Aorta (tissue), 5 donors: ENCODE measurements at places on chromosomes 6 and 20.

DNA sequence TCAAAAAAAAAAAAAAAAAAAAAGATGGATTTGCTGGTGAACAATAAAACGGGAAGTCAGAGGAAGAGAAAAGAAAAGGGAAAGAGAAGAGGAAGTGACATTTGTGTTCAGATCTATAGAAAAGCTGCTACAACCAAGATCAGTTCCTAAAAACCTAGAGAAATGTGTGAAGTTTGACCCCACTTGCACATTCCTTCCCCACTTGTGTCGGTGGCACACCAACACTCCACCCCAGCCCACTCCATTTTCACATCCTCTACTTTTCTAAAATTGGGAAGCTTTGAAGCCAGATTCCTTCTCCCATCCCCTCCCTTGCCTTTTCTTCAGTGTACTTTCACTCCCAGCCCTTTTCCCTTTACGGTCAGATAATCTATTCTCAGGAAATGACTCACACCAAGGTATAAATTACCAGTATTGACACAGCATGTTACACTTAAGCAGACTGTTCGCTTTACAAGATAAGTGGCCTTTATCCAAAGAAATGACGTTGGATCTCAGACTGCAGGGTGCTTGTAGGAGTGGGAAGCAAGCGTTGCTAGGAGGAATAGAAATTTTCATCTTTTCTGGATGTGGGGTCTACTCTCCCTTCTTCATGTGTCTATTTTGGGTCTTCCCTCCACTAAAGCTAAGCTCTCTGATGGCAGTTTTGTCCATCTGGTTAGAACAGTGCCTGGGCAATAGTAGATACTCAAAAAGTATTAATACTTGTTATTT, 92.5 kb upstream of the ADGRF1 start:
- H3K4me1 ChIP-seq, result no peaks in the 10 kb centered on the region
- H3K4me3 ChIP-seq, result no peak overlapping the region
- no peaks in the 10 kb centered on the region for H3K27me3 ChIP-seq
- no peak for DNase-seq

- H3K27me3 ChIP-seq, result no peaks in the 10 kb centered on the region
- H3K4me3 ChIP-seq, result no peak overlapping the region
- DNase-seq, result no peak
- no peaks in the 10 kb centered on the region for H3K4me1 ChIP-seq
- no peak overlapping the region for H3K27ac ChIP-seq
- H3K36me3 ChIP-seq, result no peaks in the 10 kb centered on the region
Observed at GRCh38 chr6:137928286-137928685, 61.2 kb downstream of the TNFAIP3 start.

DNA sequence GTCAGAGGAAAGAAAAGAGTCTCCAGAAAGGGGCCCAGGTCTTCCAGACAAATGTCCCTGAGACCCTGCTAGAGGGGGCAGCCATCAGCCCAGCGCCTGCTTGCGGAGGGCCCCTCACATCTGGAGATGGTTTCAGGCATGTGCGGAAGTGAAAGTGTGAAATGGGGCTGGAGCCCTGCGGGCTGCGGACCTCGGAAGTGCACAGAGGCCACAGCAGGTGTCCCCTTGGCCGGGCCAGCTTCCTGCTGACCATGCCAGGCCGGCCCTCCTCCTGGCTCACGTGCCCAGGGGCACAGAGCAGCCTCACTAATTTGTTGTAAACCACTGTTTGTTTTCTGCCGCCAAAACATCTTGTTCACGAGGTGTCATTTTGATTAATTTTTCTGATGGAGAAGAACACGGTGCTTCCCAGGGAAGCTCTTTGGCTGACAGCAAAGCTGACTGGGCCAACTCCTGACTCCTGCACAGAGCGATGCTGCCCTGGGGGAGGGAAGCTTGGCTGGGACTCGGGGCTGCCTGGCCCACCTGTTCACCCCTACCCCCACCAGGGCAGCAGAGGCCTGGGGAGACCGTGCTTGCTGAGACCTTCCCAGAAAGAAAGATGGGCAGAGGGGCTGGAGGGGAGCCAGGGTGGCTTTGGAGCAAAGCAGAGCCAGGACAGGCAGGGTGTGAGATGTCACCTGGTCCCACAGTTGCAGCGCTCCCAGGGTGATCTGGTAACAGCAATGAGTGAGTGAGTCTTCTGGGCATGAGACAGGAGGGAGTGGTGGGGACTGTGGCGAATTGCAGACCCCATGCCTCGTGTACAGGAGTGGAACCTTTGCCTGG, 54.2 kb downstream of the BCAS4 start:
- no peak for DNase-seq
- H3K27me3 ChIP-seq, result no peaks in the 10 kb centered on the region
- H3K4me3 ChIP-seq, result no peak overlapping the region
- H3K36me3 ChIP-seq, result no peaks in the 10 kb centered on the region
- no peak overlapping the region for H3K27ac ChIP-seq

- no peak overlapping the region for H3K4me3 ChIP-seq
- H3K36me3 ChIP-seq, result no peaks in the 10 kb centered on the region
Observed at GRCh38 chr6:52049252-52050050, 38.0 kb downstream of the PKHD1 start.

DNA sequence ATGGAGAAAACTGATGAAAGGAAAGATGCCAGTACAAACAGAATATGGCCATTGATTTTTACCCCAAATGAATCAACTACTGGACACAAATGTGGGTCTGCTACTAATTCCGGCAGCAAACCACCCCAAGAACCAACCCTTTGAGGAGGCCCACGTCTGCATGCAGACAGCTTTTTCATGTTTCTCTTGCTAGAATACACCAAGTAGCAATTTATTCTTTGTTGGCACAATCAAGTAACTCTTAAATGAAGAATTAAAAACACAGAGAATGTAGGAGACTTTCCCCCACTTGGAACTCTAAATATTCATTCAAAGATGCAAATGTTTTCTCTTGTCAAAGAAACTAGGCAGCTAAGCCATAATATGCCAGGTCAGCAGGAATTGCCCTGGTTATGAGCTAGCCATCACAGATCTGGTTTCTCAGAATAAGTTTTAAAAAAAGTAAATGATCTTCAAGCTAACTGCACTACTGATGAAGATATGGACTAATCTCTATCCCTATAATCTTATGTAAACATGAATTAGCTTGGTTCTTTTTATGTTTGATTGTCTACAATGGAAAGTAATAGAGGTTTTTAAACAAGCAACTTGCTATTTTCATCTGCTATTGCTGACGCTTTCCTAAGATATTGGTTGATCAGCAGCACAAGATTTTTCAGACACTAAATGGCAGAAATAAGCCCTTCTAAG, 163.1 kb upstream of the THEMIS start:
- H3K27ac ChIP-seq, result no peak overlapping the region
- no peaks in the 10 kb centered on the region for H3K4me1 ChIP-seq
- no peak for DNase-seq

DNA sequence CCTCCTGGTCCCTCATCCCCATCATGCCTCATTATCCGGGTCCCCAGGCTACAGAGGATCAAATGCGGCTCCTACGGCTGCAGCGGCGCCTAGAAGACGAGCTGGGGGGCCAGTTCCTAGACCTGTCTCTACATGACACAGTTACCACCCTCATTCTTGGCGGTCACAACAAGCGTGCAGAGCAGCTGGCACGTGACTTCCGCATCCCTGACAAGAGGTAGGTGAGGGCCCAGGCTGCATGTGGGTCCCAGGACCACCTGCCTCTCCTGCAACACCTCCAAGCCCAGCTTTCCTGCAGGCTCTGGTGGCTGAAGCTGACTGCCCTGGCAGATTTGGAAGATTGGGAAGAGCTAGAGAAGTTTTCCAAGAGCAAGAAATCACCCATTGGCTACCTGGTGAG, 8.2 kb upstream of the PTPRA start:
- no peaks in the 10 kb centered on the region for H3K36me3 ChIP-seq
- H3K4me3 ChIP-seq, result no peak overlapping the region
- no peaks in the 10 kb centered on the region for H3K4me1 ChIP-seq
- H3K27me3 ChIP-seq, result no peaks in the 10 kb centered on the region

DNA sequence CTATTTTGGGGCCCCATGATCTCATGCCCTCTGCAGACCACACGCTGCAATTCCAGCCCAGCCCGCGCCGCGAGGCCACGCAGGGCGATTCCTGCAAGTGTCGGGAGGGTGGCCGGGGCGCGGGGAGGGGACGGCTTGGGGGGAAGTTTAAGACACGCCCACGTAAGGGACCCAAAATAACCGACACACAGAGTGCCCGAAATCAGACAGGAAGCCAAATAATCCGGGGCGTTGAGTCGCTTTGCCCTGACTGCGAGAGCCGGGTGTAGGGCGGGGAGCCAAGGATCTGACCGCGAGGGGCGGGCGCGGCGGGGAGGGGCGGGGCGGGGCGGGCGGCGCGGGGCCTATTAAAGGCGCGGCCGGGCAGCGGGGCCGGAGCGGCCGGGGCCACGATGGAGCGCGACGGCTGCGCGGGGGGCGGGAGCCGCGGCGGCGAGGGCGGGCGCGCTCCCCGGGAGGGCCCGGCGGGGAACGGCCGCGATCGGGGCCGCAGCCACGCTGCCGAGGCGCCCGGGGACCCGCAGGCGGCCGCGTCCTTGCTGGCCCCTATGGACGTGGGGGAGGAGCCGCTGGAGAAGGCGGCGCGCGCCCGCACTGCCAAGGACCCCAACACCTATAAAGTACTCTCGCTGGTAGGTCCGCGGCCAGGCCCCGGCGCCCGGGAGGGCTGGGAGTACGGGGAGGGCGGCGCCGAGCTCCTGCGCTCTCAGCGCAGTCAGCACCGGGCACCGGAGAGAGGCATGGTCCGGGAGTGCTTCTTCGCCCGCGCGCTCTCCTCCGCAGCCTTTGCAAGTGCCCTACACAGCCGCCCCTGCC, at the start of gene ENPP1:
Gene ENPP1, plus strand, starts transcription at position 377 of the 816 bp plus-strand sequence. Its CDS starts 16 bp downstream, at position 393.
- H3K36me3 ChIP-seq, result no peaks in the 10 kb centered on the region
- DNase-seq, result peak; percentile 89
- H3K27ac ChIP-seq, result peak within 1 kb of the TSS; percentile 93
- H3K4me3 ChIP-seq, result peak within 1 kb of the TSS; percentile 79
- peaks cover 20% of the 10 kb centered on the region for H3K4me1 ChIP-seq

GRCh38 chr20:10728873-10729670, 55.3 kb upstream of the JAG1 start:
- peaks cover 4% of the 10 kb centered on the region for H3K4me1 ChIP-seq
- H3K36me3 ChIP-seq, result no peaks in the 10 kb centered on the region
- H3K4me3 ChIP-seq, result no peak overlapping the region
- DNase-seq, result no peak
- no peak overlapping the region for H3K27ac ChIP-seq

GRCh38 chr6:168070804-168071203, 8.2 kb downstream of the FRMD1 start:
- no peak overlapping the region for H3K27ac ChIP-seq
- no peaks in the 10 kb centered on the region for H3K36me3 ChIP-seq
- no peak overlapping the region for H3K4me3 ChIP-seq
- no peaks in the 10 kb centered on the region for H3K27me3 ChIP-seq
- no peak for DNase-seq

GRCh38 chr6:126524811-126525326, 185.0 kb downstream of the CENPW start:
- H3K27me3 ChIP-seq, result no peaks in the 10 kb centered on the region
- no peak overlapping the region for H3K4me3 ChIP-seq
- no peaks in the 10 kb centered on the region for H3K36me3 ChIP-seq
